HCT116 (cell line): ENCODE measurements at places on chromosomes 1 and 21. TPM values are rescaled to one million over a fixed set of nuclear protein-coding genes. Genes with fewer than 3 reads are reported as not detected.

- H3K27ac ChIP-seq: no peak overlapping the region
- H3K36me3 ChIP-seq: no peaks in the 10 kb centered on the region
- no peak for DNase-seq
- H3K4me3 ChIP-seq: no peak overlapping the region
These were observed 24.2 kb upstream of the PHGDH start for GRCh38 chr1:119687434-119688079.

- no peak overlapping the region for H3K4me3 ChIP-seq
- no peak for DNase-seq
- no peak overlapping the region for H3K27ac ChIP-seq
These were observed 14.4 kb downstream of the SARS1 start for GRCh38 chr1:109228167-109228566.

DNA sequence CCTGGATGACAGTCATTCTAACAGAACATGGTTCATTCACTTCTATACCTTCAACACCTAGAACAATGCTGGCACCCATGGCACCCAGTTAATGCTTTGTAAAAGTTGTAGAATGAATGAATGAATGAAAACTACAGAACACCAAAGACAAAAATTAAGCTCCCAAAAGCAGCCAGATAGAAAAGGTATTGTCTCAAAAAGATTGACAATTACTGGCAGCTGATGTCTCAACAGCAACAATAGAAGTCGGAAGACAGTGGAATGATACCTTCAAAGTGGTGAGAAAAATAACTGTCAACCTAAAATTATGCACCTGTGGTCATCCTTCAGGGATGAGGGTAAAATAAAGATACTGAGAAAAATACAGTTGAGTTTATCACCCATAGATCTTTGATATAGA is 4.9 kb upstream of the C1orf167 start:
- no peak overlapping the region for H3K27ac ChIP-seq
- H3K27me3 ChIP-seq: no peaks in the 10 kb centered on the region
- DNase-seq: no peak
- H3K36me3 ChIP-seq: no peaks in the 10 kb centered on the region
- no peak overlapping the region for H3K4me3 ChIP-seq

DNA sequence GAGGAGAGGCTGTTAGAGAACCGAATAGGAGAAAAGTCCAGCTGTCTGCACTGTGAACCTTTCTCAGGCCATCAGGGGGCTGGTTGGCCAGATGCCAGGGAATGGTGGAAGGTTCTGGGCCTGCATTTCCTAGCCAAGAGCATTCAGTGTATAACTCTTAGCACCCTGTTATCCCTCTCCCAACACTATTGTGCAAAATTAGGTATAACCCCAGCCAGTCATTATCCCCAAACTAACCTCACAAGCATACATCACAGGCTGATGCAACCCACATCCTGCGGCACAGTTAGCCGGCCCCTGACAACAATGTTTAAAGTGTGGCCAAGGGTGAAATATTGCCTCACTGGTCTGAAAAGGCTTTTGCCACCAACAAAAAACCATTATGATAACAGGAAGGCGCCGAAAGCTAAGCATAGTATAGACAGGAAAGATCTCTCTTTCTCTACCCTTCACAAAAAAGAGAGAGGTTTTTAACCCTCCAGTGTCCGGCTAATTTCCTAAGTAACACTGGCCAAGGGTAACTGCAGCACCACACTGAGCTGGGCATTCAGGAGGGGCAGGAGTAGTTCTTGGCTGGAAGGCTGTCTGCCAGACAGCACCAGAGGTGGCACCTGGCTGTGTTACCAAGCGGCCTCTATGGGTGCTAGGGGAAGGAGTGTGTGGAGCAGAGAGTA is 77.3 kb upstream of the BCAR3 start:
- H3K27me3 ChIP-seq: no peaks in the 10 kb centered on the region
- no peak overlapping the region for H3K4me3 ChIP-seq
- no peak overlapping the region for H3K27ac ChIP-seq
- DNase-seq: no peak

DNA sequence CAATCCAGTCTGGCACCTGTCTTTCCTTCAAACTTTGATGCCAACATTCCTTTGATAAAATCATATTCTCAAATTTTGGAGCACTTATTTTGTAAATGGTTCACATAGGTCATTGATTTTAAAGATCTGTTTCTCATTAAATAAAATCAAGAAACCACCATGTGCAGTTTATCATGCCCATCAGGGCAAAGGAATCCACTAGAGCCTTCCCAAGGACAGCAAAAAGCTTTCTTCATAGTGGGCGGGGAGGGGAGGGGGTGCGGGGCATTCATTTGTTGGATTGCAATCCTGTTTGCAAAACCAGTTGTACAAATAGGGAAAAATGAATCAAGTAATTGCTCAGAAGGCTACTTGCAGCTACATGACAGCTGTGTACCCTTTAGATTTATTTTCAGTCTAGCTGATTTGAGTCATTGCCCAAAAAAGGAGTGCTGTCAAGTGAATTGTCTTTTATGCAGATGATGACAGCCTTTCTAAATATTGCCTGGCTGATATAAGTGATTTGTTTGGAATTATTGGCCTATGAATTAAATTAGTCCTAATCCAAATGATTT is 23.0 kb downstream of the LRRC8B start:
- no peaks in the 10 kb centered on the region for H3K36me3 ChIP-seq
- H3K4me1 ChIP-seq: no peaks in the 10 kb centered on the region; the same call in 1 of the 2 replicates
- no peaks in the 10 kb centered on the region for H3K27me3 ChIP-seq
- DNase-seq: no peak
- H3K27ac ChIP-seq: no peak overlapping the region

DNA sequence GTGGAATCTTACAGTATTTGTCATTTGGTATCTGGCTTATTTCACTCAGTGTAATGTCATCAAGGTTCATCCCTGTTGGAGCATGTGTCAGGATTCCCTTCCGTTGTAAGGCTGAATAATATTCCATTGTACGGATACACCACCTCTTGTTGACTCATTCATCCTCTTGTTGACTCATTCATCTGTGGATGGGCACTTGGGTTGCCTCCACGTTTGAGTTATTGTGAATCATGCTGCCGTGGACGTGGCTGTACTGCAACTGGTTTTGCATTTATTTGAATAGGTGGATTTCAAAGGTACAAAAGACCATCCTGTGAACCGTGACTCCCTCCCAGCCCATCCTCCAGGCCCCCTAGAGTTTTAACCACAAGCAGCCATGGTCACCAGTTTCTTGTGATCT is 11.9 kb upstream of the TCP10L start:
- H3K27me3 ChIP-seq: no peaks in the 10 kb centered on the region
- peaks cover 14% of the 10 kb centered on the region for H3K4me1 ChIP-seq

Gene IQCC
- 4.7 TPM for total RNA-seq

Gene TMEM269
- total RNA-seq: 0.34 TPM
